Activated CD4-positive, alpha-beta T cell treated with anti-CD3 and anti-CD28 coated beads, Interleukin-2, amount 50 U/mL, for 1 hour (primary cell): ENCODE measurements at places on chromosomes 16 and 17.

DNA sequence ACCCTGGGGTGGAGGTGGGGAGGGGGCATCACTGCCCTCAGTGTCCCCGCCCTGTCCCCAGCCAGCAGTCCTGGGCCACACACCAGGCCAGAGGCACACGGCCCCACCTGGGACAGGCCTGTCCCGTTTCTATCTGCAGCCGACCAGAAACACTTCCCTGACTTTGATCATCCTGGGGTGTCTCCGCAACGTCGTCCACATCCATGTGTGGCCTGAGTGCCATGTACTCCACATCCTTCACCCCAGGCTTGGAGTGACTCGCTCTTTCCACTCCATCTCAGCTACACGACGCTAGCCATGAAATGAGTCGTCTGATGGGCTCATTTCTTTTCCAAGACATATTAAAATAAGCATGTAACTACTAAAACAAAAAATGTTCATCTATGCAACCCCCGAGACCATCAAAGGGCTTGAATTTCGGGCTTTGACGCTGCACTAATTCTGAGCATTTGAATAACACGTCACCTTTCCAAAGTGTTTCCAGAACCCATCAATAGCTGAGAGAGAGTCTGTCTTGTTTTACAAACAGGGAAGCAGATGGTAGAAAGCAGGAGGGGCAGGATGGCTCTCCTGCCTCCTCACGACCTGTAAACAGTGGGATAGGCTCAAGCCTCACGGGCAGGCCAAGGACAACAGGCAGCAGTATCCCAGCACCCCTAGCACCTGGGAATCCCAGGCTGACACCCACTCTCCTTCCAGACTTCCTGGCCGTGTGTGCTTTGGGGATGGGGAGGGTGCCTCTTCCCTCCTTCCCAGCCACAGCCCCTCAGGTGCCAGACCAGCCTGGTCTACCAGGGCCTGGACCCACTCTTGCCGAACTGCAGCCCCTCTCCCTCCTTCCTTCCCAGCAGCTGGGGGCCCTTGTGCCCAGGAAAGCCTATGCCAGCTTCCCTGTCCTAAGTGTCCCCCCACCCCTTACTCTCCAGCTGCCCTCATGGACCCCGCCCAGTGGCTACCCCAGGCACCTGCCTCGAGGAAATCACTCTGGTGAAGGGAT lies 20.0 kb upstream of the RASD1 start:
- no peak for DNase-seq

- DNase-seq = no peak
These were observed 146.4 kb downstream of the CHD9NB start for GRCh38 chr16:52906281-52906680.

DNA sequence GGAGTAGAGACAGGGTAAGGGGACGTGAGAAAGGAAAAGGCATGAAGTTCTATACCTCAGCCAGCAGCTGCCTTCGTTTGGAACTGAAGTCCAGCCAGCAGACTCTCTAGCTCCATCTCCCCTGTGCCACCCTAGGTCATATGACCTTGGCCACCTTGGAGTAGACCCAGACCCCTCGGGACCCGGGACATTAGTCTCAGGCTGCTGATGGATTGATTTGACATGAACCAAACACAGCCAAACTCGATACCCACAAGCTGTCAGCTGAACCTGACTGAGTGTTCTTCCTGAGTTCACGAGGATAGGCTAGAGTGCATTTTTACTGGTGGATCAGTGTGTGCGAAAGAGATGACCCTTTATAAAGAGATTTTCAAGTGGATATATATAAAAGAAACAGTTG lies 68.5 kb downstream of the YPEL2 start:
- no peak for DNase-seq

DNA sequence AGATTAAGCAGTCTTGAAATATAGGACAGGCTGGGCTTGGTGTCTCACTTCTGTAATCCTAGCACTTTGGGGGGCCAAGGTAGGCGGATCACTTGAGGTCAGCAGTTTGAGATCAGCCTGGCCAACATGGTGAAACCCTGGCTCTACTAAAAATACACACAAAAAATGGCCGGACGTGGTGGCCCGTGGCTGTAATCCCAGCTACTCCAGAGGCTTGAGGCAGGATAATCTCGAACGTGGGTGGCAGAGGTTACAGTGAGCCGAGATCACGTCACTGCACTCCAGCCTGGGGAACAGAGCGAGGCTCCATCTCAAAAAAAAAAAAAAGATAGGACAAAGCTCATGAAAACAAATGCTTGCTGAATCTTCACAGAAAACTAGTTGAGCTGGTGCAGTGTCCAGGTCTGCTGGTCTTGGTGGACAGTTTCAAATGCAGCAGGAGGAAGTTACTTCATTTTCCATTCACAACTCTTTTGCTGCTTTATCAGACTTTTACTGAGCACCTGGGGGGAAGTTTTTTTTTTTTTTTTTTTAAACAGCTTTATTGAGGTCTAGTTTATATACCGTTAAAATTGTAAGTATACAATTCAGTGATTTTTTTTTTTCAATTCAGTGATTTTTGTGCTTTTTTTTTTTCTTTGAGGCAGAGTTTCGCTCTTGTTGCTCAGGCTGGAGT lies 45.2 kb downstream of the SNX29 start:
- DNase-seq = no peak

DNA sequence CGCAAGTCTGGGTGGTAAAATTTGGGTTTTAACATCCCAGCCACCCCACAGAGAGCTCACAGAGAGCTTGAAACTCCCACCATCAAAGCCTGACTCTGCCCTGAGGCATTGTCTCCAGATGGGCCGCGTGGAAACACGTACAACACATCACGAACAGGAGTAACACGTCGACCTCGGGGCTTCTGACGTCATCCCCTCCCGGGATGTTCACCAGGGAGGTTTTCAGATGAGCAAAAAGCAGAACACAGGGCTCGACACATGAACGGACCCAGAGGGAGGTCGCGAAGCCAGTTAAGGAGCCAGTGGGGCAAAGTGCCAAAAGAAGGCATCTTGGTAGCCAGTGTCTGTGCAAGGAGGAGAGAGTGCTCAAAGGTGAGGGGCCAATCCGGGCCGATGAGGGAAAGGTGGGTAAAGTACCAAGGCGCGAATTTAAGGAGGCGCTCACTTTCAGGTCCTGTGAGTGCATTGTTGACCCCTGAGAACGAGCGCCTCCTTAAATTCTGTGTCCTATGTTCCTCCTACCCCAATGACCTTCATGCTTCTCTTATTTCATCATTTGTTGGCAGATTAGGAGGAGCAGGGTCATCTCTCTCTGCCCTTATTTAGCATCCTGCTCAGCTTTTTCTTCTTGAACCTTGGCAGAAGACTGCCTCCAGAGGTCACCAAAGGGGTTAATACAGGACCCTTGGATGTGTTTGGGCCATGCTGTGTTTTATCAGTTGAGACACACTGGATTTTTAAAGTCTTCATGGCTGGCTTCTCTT lies 5.6 kb downstream of the RCVRN start:
- no peak for DNase-seq

DNA sequence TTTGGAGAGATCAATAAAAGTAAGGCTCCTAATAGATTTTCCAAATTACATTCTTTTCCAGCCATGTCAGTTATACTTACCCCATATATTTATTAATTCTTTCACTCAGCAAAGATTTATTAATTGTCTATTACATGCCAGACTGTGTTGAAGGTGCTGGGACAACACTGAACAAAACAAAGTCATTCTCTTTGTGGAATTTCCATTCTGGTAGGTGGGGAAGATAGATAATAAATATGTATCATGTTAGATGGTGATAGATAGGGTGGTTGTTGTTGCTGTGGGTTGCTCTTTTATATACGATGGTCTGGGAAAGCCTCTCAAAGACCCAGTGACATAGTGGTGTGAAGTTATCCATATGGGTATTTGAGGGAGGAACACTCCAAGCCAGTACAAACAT lies 39.1 kb downstream of the BCAS3 start:
- no peak for DNase-seq

DNA sequence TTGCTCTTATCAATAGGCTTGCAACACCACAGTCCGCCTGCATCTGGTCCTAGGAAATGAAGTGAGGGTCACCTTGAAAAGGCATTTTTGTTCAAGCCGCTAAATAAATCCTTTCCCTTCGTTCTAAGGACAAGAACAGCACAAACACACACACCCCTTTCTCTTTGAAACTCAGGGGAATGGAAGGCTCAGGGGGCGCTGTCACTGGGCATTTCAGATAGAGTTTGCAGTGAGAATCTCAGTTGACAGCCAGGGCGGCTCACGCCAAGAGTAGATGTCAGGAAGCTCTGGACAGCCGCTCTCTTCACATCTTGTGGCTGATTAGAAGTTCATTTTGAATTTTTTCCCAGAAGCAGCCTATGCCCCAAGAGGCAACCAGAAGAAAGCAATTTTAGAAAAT lies 39.8 kb downstream of the ABAT start:
- no peak for DNase-seq

DNA sequence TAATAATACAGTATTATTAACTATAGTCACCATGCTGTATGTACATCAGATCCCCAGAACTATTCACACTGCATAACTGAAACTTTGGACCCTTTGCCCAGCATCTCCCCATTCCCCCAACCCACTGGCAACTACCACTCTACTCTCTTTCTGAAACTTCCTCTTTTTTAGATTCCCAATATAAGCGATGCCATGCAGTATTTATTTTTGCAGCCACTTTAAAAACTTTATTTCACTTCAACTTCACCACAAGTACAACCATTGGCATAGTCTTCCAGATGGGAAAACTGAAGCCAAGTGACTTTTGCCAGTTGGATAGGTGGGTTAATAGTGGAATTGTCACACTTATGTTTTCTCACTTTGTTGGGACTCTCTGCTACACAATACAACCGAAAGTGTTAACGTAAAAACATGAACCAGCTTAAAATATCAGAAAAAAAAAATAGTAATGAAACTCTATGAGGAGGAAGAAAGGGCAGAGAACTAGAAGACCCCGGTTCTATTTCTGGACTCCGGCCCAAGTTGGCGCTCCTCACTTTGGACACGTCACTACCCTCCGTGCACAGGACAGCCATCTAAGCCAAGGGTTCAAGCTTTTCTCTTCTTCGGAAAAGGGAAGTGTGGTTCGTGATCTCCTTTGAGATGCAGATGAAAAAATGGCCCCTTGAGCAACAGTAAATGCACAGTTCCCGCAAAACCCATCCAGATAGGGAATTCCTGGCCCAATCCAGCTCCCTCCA lies 743 bp downstream of the SHCBP1 start:
- DNase-seq = no peak

- DNase-seq = no peak
These were observed at the start of gene CDH8 for GRCh38 chr16:62036101-62036801. CDH8 (minus strand) TSS chr16:62036438; CDS start chr16:62021403, 15,035 bp downstream.

DNA sequence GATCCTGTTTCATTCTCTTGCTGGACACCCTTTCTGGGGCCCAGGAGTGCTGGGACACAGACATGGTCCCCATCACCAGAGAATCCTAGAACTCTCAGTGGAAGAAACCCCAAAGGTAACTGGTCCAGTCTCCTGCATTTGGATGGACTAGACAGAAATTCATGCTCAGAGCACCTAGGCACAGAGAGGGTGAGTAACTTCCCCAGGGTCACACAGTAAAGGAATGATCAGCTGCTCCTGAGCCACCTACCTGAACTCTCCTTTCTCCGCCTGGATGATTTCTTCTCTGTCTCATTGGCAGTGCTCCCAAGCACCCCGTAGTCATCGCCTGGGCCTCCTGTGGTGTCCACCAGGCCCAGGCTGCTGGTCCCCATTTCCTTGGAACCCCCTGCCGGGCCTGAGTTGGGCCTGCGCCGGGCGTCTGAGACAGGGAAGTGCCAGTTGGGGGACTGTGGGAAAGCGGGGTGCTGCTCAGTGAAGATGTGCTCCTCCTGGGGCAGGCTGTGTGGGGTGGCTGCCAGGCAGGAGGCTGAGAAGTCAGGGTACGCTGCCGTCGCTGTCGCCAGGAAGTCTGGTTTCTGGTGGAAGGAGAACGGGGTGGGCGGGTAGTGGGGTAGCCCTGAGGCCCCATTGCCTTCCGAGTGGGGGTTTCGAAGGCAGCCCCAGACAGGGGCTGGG lies 767 bp downstream of the MEOX1 start:
- peak; percentile 13 for DNase-seq

DNA sequence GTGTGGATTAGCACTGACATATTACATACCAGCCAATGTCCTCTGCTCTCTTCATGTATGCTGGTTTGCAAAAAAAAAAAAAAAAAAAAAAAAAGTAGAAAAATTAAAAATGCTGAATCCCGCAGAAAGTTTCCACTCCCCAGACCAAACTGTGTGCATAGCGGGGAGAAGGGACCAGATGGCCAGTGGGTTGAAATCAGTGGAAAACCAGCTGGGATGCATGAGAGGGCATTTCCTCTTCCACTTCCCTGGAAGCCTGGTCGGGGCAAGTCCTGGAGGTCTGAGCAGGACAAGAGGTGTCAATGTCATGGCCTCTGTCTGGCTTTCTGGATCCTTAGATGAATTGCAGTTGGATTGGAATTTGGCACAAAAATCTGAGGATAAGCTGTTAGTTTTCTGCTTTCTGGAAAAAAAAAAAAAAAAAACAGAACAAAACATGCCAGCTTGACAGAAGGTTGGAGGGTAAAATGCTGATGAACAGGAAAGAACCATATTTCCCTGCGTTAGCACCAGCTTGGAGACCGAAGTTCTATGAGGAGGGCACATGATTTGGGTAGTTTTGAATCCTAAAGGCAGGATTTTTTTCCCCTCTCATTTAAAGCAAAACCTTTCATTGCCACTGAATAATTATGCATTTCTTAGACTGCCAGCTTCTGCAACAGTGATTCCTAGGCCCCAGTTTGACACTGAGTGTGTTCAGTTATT lies 941.5 kb upstream of the EEF2KMT start:
- no peak for DNase-seq

- no peak for DNase-seq
These were observed 170.7 kb downstream of the SEC14L1 start for GRCh38 chr17:77311371-77311981.

GRCh38 chr16:77298418-77299360 lies 99.5 kb downstream of the SYCE1L start:
- DNase-seq = no peak

- no peak for DNase-seq
These were observed 22.1 kb upstream of the KDM8 start for GRCh38 chr16:27181019-27181790.

- DNase-seq = no peak
These were observed 23.1 kb downstream of the NTAN1 start for GRCh38 chr16:15032547-15033308.

DNA sequence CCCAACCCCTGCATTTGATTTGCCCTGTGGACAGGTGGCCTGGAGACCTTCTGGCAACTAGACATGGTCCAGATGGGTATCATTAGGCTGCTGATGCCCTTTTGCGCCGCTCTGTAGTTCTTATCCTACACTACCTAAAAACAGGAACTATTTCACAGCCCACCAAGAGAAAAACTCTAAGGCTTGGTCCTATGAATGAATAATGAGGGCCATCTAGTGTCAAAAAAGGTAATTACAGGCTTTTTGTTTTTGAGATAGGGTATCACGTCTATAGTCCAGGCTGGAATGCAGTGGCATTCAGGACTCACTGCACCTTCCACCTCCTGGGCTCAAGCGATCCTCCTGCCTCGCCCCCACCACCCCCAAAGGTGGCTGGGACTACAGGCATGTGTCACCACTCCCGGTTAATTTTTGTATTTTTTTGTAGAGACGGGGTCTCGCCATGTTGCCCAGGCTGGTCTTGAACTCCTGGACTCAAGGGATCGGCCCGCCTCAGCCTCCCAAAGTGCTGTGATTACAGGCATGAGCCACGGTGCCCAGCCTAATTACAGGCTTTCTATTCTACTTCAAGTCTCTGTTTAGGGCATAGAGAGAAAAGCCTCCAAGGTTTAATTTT lies 20.9 kb downstream of the COIL start:
- no peak for DNase-seq
